ENCODE measurements at places on chromosomes 3 and 15.

- DNase-seq = no peak
These were observed 64.5 kb downstream of the MDFIC2 start for GRCh38 chr3:70247955-70248354.

DNA sequence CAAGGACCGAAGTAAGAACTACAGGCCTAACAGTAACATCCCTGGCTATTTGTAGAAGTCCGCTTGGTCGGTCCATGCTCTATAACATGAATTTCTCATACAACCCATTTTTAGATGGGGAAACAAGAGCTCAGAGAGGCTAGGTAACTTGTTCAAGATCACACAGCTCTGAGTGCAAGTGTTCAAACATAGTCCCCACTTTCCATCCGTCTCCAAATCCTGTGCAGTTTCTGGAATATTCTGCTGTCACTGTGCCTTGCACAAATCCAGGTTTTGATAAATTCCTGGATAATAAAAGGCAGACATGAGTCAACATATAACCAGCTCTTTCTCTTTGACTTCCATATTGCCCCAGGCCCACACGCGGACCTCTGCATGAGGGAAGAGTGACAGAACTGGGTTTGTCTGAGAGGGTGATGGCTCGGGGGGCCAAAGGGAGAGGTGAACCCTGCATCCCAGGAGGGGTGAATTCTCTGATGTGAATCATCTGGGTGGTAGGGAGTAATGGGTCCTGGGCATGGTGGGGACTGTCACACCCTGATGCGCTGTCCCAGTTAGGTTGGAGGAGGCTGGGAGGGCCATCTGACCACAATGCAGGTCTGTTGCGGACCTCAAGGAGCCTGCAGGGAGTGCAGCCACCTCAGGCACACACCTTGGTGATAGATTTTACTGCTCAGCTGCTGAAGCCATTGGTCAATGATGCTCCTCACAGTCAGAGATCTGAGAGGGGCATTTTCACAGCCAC is 162.2 kb downstream of the SMAD6 start:
- peak; percentile 3 for DNase-seq

- DNase-seq = no peak
These were observed 140.6 kb upstream of the PRR20G start for GRCh38 chr3:127428344-127428997.

GRCh38 chr3:49705390-49705960 is 14.0 kb downstream of the AMIGO3 start:
- no peak for DNase-seq

DNA sequence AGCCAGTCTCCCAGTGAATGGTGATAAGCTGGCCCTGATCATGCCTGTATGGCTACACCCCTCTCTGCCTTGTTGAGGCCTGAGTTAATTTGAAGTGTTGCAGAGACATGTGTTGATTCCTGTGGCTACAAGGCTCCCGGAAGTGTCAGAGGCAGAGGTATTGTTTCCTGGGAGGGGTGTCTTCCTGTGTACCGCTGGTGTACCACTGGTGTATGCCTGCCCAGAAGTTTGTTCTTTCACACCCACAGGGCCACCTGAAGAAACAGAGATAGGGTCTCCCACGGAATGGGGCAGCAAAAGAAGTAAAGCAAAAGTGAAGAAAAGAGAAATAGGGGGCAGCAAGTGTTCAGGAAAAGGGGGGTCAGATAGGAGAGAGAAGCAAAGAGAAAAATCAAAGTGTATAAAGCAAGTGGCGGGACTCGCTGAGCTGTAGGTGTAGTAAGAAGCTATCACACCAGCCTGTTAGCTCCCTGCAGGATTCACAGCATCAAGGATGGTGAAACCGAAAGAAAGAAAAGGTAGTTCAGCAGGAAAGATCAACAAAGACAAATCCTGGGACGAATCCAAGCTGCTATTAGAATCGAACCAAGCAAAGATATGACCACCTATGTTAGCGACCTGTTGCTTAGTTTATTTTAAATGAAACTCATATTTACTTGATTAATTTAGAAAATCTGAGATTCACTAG is 36.6 kb upstream of the CD47 start:
- DNase-seq = no peak

DNA sequence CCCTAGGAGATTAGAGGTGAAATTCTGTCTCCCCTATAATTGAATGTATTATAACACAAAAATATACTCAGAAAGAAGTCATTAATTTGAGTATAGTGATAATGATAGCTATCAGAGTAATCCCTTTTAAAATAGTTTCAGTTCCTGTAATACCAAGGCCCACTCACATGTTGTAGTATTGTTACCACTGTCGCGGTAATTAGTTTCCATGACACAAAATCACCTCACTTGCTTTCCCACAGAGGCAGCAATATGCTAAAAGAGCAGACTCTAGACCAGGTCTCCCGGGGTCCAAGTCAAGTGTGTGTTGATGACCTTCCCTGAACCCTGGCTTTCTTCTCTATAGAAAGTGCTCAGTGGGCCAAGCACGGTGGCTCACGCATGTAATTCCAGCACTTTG is 39.5 kb upstream of the NSMCE3 start:
- peak; percentile 41 for DNase-seq

DNA sequence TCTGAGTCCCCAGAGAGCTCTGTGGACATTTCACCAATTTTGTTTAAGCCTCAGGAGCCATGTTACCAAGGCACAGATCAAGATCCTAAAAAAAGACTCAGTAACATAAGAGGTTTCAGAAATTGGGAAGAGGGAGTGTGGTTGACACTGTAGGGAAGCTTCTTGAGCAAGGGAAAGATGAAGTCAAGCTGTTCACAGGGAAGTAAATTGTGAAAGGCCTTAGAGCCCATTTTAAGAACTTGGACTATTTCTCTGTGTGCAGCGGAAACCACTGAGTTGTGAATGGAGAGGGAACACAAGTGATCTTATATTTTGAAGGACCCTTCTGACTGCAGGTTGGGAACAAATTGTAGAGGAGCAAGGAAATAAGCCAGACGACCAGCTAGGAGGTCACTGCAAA is 18.7 kb downstream of the BCL2A1 start:
- no peak for DNase-seq

GRCh38 chr3:143699424-143699823 is 148.8 kb downstream of the SLC9A9 start:
- DNase-seq = no peak

DNA sequence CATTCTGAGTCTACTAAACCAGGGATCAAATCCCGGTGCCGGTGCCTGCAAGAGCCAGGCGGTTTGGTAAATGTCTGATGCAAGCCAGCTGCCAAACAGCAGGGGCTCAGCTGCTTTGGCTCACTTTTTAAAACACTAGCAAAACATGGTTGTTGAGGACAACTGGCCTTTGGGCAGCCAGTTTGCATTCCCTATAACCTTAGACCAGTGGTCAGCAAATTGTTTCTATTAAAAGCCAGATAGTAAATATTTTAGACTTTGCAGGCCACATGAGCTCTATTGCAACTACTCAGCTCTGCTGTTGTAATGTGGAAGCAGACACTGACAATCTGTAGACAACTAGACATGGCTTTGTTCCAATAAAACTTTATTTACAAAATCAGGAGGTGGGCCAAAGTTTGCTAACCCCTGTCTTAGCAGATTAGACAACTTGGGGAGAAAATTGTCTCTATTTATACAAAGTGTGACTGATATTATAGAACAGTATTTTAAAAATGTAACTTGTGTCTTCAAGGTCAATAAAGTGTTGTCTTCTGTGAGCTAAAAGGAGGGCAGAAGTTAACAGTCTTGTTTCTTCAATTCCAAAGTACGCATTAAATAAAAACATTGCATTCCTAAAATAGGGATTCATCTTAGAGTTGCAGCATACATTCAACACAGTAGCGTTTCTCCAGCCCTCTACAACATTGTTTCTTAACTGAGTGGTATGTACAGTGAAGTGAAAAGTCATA is 67.6 kb downstream of the SSUH2 start:
- DNase-seq = no peak

DNA sequence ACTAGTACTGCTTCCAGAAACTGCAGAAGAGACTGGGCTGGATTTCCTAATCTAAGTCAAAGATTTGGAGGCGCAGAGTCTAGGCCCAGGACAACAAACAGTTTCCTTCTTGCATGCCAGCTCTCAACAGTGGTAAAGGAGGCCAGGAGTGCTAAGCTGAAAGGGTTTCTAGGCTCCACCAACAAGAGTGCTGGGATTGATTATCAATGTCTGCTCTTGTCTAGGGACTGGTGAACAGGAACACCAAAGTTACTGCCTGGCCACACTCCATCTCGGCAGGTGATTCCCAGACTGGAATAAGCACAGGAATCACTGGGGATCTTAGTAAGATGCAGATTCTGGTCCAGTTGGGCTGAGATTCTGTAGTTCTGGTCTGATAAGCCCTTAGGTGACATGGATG is 22.8 kb upstream of the FGD5 start:
- no peak for DNase-seq

DNA sequence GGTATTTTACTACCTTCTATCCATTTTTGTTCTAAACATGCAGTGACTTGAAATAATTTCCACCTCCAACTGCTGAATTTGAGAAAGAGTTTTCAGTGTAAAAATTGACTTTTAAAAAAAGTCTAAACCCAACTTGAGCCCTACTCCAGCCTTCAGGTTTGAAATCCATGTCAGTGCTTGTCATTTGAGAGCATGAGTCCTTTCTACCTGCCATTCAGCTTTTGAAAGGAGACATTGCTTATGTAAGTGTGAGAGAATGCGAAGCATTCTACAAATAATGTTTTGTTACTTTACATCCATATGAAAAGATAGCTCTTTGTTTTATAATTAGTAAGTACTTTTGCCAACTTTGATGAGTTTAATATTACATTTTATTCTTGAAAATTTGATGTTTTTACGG is 329.2 kb downstream of the PTPRG start:
- no peak for DNase-seq

GRCh38 chr3:185421577-185422232 is 58.8 kb downstream of the MAP3K13 start:
- DNase-seq = peak; percentile 30

DNA sequence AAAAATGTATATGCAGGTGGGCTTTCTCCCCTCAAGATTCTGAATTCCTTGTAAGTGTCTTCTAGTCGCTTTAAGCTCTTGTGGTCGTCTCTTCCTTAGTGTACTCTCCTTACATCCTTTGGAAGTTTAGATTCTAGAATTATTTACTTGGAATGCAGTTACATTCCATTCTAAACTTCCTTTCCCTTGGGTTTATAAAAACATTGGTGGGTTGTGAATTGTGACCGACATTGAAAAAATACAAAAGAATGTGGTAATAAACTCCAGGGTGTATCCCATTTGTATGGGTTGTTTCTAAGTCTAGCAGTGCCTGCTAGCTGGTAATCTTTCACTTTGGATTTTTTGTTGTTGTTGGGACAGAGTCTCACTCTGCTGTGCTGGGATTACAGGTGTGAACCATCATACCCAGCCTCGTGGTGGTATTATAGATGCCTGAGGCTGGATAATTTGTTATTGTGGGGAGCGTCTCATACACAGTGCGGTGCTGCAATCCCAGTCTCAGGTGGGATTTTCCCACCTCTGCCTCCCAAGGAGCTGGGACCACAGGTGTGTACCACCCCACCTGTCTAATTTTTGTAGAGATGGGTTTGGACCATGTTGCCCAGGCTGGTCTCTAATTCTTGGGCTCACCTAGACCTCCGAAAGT is 9.1 kb downstream of the CHD2 start:
- DNase-seq = no peak

DNA sequence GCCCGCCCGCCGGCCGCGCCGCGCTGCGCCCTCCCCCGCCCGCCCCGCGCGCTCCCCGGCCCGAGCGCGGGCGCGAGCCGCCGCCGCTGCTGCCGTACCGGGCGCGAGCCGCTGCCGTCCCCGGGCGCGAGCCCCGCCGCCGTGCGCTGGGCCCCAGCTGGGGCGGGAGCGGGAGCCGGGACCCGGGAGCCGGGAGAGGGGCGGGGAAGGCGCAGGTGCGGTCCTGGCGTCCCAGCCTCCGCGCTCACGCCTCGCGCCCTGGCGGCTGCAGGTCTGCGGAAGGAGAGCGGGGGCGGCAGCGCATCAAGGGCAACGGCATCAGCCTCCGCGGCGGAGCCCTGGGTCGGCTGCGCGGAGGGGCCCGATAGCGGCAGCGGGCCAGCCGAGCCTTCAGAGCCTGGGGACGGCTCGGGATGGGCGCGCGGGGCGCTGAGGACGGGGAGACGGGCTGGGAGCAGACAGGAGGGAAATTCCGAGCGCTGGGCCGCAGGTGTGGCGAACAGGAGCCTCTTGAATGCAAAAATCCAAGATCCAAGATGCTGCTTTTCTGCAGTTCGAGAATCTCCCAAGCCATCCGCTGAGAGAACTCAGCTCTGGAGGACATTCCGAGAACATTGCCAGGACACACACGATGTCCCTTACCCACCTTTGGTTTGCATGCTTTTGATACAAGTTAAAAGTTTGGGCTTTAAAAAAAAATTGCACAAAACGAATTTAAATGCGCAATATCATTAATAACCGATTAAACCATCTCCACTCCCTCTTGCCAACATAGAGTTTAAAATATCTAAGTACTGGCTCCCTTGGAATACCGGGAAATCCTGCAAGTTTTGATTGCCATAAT is 251.1 kb downstream of the TJP1 start:
- DNase-seq = no peak

- no peak for DNase-seq
These were observed 20.5 kb downstream of the EAF2 start for GRCh38 chr3:121855555-121855954.

GRCh38 chr15:62094388-62094787 is 27.6 kb downstream of the C2CD4A start:
- no peak for DNase-seq

- DNase-seq = no peak
These were observed 27.8 kb upstream of the ADGRG7 start for GRCh38 chr3:100581650-100582049.

- DNase-seq = no peak
These were observed 58.3 kb downstream of the TASOR start for GRCh38 chr3:56624725-56625124.

- no peak for DNase-seq
These were observed 174.4 kb downstream of the ARRDC4 start for GRCh38 chr15:98134905-98135304.

DNA sequence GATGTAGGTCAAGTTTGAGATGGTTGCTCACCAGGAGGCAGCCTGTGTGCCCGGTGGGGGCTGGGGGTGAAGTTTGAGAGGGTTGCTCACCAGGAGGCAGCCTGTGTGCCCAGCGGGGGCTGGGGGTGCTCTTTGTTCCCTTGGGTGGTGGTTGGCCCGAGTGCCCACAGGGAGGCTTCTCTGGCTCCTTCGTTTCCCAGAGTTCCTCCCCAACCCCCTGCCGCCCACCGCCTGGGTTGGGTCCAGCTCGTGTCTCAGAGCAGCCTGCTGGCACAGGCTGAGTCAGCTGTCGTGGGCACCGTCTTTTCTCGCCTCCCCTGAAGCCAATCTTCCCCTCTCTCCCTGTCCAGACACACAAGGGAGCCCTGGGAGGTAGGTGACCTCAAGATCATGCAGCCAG is 3.1 kb downstream of the APBA2 start:
- DNase-seq = no peak

- DNase-seq = no peak
These were observed 46.9 kb downstream of the ZIC4 start for GRCh38 chr3:147359177-147360050.

DNA sequence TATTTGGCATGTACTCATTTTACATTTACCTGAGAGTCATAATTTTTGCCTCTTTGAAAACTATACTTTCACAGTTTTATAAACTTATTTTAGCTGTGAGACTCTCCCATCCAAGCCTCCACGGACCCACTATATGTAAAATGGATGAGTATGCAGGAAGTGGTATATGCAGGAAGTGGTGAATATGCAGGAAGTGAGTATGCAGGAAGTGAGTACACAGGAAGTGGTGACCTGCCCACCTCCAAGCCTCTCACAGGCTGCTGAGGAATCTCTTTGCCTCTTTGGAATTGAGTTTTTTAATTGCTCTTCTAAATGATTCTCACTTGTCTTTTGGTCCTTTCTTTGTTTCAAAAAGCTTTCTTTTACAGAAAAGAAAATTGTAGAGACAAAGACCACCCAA is 85.2 kb downstream of the KBTBD8 start:
- no peak for DNase-seq

GRCh38 chr15:80659375-80659774 is 35.7 kb upstream of the ABHD17C start:
- no peak for DNase-seq

Data from GM10248 (cell line).